Activated T-cell treated with anti-CD3 and anti-CD28 coated beads for 4 hours (primary cell): ENCODE measurements at places on chromosomes 16 and 17.

DNA sequence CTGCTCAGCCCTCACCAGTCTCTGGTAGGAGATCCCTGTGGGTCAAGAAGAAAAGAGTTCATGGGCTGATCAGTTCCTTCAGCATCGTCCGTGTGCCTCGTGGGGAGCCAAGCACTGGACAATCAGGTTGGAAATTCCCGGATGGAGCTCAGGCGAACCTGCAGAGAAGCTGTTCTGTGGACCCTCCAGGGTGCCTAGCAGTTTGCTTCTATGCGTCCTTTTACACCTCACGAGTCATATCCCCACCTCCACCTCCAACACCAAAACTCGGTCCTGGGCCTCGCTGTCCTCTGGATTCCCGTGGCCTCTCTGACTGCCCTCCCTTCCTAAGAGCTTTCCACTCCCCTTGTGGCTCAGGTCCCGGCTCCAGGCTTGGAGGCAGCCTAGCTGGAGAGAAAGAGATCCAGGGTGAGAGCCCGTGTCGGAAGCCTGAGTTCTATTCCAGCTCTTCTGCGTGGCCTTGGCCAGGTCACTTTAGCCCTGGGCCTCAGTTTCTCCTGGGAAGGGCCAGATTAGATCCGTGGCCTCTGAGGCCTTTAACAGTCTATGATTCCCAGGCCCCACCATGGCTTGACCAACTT lies 26.2 kb upstream of the PIK3R6 start:
- no peak for DNase-seq

DNA sequence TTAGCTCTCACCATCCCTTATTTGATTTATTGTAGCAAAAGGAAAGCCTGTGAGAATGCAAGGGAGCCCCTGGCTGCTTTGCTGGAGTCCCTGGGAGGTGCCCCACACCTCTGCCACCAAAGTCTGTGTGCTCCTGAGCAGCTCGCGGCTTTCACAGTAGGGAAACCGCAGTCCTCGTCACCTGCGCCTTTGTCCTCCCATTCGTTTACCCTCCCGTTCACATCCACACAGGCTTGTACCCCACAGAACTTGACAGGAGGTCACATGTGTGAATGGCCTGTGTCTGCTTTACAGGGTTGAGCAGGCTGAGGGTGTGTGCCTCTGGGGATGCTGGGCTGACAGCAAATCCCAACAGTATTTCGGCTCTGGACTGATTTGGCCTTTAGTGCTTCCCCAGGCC lies 152.5 kb downstream of the LGALS9B start:
- no peak for DNase-seq

DNA sequence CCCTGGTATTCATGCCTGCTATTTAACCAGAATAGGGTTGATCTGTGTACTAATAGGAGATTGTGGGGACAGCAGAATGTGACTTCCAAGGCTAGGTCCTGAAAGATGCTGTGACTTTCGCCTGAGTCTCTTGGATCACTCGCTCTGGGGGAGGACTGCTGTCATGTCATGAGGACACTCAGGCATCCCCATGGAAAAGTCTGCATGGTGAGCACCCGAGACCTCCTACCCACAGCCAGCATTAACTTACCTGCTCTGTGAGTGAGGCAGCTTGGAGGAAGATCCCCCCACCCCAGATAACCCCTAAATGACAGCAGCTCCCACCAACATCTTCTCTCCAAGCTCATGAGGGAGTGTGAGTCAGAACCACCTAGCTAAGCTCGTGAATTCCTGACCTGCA lies 30.3 kb upstream of the C16orf78 start:
- DNase-seq: no peak

DNA sequence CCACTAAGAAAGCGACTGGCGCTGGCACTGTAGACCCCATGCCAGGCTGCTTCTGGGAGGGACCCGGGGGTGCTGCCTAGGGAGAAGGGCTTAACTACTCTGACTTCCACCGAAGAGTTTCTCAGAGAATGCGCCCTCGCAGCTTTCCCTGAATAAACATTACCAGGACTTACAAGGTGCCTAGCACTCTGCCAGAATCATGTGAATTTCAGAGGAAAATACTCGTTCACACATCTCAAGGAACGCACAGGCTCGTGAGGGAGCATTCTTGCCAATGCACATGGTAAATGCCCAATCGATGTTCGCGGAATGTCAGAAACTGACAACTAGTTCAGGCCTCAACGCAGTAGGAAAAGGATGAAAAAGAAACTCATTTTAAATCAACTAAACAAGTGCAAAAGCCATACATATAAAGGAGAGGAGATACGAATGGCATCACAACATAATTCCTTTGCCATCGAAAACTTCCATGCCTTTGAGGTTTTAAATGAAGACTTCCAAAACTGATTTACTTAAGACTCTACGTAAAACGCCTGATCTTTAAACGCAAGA lies 999 bp downstream of the CMC2 start:
- no peak for DNase-seq

- DNase-seq: no peak
Observed at GRCh38 chr16:52165961-52166360, 381.0 kb downstream of the TOX3 start.

DNA sequence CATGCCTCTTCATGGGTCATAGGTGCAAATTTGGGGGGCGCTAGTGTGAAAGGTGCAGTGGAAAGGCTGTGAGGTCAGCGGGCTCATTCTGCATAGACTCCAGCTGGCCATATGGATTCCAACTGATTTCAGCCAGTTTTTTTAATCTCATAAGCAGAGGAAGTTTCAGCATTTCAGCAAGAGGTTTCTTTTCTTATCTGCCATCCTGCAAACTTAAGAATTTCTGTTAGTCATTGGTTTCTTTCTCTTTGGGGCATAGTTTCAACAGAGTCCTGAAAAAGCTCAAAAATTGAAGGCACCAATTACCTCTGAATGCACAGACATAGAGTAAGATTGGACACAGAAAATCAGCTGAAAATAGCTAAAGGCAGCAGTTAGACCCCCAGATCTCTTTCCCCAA lies 16.2 kb upstream of the ALOX15 start:
- DNase-seq: no peak
